ENCODE measurements at places on chromosomes 13 and 19.

DNA sequence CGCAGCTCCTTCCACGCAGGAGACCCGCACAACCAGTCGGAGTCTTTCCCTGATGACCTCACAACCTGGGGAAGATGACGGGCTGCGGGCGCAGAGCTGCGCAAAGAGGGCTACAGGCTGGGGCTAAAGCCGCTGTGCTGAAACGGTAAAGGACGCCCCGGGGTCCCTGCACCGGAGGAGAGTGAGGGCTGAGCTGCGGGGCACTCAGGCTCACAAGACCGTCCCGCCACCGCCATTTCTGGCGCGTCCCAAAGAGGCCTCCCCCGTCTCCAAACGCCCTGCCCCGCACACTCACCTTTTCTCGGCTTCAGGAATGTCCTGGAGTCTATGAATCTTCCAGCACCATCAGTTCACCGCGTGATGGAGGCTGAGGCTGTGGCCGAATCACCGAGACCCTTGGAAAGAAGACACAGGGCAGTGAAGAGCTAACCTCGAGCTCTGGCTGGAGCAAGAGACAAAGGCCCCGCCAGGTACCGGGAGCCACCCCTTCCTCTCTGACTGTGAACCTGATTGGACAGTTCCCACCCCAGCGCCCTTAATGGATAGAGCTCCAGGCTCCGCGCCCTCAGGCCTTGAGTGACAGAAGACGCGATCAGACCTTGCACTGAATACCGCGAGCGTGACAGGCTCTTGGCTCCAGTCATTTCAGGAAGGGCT, 41.8 kb upstream of the ZNF429 start:
- peak; percentile 80 for DNase-seq

DNA sequence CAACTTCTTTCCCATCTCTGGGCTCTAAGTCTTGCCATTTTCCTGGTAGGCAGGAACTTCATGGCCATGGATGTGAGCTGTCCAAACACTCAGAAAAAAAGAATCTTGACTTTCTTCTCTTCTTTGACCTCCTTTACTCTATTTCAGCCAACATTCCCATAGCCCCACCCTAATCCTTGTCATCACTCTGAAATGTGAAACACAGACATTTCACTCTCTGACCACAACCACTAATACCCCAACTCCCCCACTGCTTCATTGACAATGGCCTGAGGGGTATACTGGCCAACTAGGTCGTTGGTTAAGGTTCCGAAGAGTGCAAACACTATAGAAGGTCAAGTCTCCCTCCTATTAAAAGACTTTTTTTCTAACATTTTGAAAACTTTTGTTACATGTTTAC, 4.7 kb upstream of the CYP2A13 start:
- DNase-seq: no peak

DNA sequence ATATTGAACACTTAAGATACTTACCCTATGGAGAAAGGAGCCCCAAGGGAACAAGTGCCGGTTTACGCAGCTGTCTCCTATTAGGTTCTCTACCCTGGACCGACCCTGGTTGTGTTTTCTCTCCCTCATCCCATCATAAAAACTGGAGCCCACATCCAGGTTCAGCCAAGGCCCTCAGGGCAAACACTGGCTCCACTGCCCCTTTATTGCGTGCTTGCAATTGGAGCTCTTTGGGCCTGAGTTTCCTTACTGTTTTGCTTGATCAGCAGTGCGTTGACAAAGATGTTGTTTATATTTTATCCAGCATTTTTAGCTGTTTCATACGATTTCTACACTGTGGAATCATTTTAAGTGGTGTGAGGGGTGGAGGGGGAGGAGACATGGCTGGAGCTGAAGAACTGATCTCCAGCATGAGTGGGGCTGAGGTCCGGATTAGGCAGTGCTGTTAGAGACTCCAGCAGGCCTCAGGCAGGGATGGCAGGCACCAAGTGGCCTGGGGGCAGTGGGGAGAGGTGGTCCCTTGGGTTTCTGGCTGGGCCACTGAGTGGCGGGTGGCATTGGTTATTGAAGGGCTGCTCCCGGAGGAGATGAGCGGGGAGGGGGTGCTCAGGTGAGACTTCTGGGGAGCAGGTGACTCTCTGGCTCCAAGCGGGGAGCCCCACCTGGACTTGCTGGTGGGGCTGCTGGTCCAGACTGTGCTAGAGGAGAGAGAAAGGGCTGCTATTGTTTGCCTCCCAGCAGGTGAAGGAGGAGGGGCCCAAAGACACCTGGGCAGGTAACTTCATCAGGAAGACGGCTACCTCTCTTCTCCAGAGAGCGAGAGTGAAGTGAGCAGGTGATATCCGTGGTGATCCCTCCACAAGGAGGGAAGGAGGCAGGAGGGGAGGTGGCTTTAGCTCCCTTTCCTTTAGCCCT, 62.4 kb upstream of the RNF113B start:
- no peak for DNase-seq

- no peak for DNase-seq
Measured at GRCh38 chr13:99875391-99875790, 96.2 kb downstream of the ZIC5 start.

- peak; percentile 30 for DNase-seq
Measured at GRCh38 chr19:40831502-40832430, 18.5 kb downstream of the CYP2A6 start.

- no peak for DNase-seq
Measured at GRCh38 chr19:7900931-7901330, 2.7 kb upstream of the MAP2K7 start.

GRCh38 chr13:33560726-33561125, 257.2 kb upstream of the RFC3 start:
- DNase-seq: no peak

GRCh38 chr13:38606699-38607535, 80.0 kb upstream of the FREM2 start:
- DNase-seq: no peak

DNA sequence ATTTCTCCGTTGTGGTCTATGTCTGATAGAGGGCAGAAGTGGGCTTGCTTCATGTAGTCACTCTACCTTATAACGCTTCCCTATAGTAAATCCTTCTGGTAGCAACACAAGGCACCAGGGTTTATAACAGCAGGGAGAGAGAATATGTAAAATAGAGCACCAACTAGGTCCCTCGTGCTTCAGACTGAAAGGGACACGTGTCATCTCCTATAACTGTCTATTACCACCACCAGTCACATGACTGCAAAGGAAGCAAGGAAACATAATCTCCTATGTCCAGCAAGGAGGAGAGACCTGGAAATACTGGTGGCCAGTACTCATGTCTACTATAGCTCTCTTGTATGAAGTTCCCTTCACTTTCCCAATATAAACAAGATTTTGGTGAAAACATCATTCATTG, 79.2 kb downstream of the SLAIN1 start:
- no peak for DNase-seq

DNA sequence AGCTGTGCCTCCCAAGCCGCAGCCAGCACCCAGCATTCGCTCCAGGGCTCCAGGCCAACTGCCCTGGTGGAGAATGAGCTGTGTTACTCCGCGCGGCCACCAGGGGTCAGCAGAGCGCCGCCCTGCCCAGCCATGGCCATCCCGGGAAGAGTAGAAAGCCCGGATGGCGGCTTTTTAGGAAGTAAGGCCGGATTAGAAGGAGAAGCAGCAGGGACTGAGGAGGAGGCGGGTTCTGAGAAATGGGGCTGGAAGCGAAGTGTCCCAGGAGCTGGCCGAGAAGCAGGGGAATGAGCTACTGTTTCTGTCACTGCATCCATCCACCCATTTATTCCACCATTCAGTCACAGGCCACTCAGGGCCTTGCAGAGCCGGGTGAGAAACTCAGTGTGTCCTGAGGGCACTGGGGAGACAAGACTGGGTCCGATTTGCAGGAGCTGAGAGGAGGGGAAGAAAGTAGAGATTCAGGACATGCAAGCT, 6.6 kb upstream of the NPAS1 start:
- peak; percentile 56 for DNase-seq

- DNase-seq: peak; percentile 6
Measured at GRCh38 chr13:95723438-95723837, 46.5 kb downstream of the DNAJC3 start.

GRCh38 chr19:42323473-42323851, 2.0 kb upstream of the MEGF8 start:
- DNase-seq: no peak

DNA sequence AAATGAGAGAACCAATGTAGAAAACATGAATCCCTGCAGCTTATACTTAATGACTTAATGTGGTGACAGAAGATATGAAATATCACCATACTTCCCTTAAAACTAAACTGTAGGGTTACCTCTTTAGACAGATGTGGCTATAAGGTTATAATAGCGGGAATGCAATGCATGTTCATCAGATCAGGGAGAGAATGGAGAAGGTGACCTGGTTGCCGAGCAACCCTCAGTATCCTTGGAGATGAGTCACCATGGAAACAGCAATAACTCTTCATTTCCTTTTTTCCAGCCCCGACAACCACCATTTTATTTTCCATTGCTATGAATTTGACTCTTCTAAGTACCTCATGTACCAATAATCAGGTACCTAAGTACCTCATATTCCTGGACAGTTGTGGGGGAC, 28.0 kb upstream of the ZNF835 start:
- DNase-seq: no peak

- no peak for DNase-seq
Measured at GRCh38 chr13:90577726-90578125, 769.8 kb upstream of the MIR17HG start.

GRCh38 chr19:679418-680286, 3.5 kb downstream of the FSTL3 start:
- DNase-seq: peak; percentile 47

DNA sequence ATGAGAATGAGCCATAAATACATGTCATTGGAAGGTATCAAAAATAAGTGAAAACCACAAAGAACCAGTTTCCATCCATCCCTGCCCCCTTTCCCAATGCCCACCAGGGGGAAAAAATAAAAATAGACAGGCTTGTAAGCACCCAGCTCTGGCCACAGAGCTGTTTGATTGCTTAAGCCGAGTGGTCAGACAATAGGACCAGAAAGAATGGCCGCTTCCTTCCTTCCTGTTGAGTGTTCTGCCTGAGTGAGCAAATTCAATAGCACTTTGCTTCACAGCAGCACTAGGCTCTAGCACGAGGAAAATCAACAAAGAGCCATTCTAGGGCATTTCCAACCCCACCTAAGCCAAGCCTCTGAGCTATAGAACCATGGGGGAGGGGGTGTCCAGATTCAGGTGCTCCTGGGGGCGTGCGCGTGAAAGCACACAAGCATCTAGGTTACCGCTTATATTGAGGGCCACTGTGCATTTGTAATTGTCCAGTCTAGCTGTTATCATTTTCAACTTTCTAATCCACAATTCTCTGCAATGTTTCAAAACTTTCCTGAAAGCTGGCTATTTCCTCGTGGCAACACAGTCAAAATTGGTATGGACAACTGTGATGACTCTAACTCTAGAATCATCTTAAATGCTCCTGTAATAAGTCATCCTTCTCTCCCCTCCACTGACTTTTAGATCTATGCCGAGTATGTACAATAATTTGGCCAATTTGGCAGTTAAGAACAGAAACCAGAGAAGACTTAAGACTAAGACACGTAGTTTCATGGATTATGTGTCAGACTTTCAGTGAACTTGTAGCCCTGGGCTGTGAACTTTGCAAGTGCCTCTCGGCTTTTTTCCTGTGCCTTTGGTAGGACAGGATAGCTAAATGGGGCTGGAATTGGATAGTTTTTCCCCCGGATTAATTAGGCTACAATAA, 64.3 kb downstream of the SPRY2 start:
- DNase-seq: no peak

- no peak for DNase-seq
Measured at GRCh38 chr13:40993987-40994386, 25.1 kb downstream of the ELF1 start.

DNA sequence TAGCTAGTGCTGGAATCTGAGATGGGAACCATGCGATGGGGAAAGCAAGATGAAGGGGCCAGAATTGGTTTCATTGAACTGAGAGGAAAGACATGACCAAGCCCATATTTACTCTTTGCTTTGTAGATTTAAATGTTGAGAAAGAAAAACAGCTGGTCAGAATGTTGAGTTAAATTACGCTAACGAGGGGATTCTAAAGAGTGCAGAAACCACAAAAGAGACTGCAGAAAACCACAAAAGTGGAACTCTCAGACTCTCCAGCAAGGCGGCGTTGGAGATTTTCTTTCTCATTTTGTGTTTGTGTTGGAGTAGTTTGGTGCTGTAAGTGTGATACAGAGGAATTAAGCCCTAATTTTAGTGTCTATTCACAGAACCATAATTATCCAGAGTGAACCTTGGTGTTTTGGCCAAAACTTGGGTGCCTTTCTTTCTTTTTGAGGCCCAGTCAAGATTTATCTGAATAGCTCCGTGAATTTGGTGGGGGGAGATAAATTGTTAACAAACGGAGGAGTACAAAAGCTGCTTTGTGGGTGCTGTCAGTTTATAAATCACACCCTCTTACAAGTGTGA, 26.3 kb downstream of the SAE1 start:
- no peak for DNase-seq

DNA sequence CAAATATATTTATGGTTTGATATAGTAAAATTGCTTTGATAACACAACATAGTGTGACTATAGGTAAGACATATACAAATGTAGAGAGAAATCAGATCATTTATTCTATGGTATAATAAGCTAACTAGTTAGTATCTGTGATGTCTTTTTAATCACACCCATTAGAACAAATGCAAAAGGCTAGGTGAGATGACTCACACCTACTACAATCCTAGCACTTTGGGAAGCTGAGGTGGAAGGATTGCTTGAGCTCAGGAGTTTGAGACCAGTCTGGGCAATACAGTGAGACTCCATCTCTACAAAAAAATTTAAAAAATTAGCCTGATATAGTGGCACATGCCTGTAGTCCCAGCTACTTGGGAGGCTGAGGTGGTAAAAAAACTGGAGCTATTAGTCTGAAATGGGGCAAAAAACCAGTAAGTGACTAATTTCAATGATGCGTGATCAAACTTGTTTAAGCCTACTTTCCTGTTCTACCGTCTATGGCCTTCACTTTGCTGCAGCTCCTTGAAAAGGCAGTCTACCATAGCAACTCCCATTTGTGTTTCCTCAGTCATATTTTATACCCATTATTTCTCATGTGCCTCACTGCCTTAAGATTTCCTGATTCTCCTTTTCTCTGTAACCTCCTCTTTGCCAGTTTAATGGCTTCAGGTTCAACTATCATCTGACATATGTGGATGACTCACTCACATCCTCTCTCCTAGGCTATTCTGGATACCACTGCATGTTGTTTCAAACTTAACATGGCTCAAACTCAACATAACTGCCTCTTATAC, 12.5 kb downstream of the ALG5 start:
- DNase-seq: no peak

DNA sequence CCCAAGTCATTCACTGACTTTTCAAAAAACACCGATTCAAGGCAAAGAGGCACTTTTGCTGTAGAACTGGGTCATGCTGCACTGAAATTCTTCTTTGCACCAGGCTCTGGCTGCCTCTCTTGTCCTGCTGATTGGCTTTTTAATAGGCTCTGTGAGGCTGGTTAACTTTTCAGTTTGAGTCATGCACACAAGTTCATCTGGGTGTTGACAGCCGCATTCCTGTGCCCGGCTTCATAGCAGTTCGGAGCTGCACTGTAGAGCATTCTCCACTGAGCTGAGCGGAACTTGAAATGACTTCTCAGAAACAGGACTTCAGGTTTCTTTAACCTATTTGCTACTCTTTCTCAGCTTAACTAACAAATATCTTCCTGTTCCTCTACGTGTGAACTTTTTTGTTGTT, 978.3 kb downstream of the UQCRFS1 start:
- DNase-seq: no peak

Measured in hematopoietic multipotent progenitor cell treated with erythropoietin and hydrocortisone succinate and interleukin-3 and kit ligand, for 8 days (in vitro differentiated cells).